ENCODE measurements at places on chromosomes 3 and 15.
A peak's percentile ranks its signal among the peaks of the same experiment; 100 is the strongest.

DNA sequence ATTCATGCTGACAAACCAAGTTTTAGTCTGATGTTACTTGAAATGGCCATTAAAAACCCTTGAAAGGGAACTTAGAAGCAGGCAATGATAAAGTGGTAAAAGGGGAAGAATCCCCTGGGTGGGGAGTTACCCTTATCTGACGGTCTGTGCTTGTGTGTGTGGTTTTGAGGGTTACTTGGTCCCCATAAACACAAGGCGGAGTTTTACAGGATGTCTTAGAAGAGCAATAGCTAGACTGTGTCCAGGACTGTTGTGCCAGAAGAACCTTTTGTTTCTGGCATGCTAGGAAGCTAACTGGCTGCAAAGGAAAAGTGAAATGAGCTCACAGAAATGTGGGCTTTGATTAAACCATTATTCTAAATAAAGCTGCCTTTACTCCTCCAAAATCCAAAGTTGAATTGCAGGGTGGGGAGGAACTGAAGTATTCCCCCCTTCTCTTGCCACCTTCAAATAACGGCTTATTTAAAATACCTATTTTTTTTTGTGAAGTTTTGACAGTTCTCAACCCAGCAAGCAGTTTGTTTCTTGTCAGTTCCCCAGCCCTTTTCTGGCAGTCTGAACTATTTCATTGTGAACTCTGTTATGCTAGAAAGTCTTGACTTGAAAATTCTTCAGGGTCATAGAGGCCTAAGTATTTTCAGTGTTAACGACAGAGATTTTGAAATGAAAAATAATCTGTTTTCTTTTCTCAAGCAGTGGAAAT lies 443.5 kb downstream of the OTOL1 start:
- no peak for DNase-seq

DNA sequence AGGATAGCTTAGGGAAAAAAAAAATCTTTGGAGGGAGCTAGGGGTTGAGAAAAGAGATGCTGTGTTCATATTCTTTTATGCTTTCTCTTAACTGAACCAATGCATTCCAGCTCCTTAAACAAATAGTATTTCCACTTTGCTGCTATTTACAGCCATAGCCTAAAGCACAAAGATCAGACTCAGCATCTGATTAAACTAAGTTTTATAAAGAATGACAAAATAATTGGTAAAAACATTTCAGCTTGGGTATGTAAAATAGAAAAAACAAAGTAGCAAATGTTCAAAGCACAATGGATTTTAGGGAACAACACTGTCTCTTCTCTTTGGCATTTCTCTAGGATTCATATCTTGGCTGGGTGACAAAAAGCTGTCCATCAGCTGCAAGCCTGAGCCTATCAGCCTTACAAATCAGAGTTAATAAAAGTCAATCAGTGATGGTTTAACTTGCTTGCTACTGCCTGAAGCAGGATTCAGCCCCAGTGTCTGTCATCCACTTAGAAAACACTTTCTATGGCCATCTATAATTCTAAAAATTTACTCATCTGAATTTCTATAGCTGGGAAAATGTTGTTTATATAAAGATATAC lies 232.1 kb upstream of the CDIN1 start:
- no peak for DNase-seq

GRCh38 chr3:186097663-186098451 lies 11.0 kb downstream of the ETV5 start:
- DNase-seq, result no peak

DNA sequence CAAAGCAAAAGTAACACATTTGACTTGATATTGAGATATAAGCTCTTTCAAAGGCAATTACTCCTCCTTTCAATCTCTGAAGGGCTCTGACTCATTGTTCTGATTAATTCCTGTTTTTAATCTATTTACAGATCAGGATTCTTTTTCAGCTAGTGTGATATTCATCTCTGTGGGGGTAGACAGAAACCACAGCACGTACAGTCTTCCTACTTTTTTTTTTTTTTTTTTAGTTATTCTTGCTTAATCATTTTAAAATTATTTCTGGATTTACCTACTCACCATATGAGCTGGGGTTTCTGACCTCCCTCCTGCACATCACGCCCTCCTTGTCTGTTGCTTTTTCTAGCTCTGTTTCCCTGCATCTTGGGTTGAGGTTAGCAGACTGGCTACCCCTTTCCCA lies 1.4 kb downstream of the CNTN3 start:
- no peak for DNase-seq

DNA sequence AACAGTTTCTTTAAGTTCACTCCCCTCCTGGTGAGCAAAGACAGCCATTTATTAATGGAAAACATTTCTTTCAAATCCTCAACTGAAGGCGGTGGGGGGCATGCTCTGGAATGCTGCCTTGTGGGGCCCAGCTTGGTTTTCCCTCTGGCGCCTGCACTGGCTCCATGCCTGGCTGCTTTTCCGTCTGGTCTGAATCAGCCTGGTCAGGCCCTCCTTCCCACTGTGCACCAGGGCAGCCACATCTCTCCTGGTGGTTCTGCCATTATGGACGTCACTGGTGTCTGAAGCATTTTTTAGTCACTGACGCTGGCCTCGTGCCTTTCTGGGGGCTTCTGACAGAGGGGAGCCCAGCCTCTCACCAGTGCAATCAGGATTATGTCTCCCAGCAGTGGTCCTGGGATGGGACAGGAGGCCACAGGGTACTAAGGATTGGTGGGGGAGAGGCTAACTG lies 57.6 kb upstream of the APEH start:
- DNase-seq, result no peak

GRCh38 chr15:68791431-68792283 lies 29.0 kb downstream of the ANP32A start:
- DNase-seq, result peak; percentile 36

DNA sequence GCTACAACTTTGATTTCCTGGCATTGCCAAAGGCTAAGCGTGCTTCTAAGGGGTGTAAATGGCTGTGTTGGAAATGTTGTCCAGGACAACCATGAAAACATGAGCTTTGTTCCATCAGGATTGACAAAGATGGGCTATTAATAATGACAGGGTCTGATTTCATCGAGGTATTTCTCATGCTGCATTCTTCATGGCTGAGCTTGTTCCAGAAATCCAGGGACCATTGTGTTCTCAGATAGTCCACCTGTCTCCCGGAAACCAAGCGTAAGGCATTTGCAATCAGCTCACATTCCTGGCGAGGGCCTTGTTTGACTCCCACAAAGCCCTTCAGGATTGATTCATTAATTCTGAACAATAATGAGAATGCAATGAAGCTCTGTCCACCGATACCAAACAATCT lies 111.3 kb downstream of the CD47 start:
- DNase-seq, result no peak

- no peak for DNase-seq
Observed at GRCh38 chr15:80970658-80971057, 19.0 kb downstream of the MESD start.

DNA sequence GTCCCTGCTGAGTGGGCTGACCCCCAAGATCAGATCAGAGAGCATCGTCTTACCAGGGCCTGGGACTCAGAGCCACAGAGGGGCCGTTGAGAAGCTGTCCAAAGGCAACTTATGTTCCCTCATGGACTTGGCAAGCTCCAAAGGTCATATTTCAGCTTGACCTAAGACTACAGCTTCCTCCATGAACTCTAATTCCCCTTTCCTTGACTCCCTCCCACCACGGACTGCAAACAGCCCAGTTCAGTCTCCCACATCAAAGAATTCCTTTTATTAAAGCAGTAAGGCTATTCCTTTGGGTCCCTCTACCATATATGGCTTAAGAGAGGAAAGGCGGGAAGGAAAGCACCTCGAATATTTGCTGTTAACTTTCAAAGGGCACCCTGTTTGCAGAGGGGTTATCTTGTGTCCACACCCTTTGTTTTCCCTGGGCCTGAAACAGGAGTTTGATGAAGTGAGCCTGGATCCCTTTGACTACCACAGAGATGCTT lies 146.1 kb upstream of the THBS1 start:
- DNase-seq, result no peak

DNA sequence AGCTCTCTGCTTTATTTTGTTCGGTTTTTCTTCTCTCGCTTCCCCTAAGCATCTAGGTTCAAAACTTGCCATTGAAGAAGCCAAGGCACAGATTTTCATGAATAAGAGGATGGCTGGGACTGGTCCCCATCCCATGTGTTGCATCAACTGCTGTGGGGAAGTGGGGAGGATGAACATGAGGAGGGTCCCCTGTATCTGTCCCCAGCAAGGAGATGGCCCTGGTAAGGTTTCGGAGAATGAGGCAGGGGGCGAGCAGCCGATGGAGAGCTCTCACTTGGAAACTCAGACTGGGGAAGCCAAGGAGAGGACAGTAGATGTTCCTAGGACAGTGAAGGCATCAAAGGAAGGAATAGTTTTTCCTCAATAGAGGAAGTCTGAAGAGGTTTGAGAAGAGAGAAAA lies 142.0 kb upstream of the ATP2B2 start:
- DNase-seq, result no peak

DNA sequence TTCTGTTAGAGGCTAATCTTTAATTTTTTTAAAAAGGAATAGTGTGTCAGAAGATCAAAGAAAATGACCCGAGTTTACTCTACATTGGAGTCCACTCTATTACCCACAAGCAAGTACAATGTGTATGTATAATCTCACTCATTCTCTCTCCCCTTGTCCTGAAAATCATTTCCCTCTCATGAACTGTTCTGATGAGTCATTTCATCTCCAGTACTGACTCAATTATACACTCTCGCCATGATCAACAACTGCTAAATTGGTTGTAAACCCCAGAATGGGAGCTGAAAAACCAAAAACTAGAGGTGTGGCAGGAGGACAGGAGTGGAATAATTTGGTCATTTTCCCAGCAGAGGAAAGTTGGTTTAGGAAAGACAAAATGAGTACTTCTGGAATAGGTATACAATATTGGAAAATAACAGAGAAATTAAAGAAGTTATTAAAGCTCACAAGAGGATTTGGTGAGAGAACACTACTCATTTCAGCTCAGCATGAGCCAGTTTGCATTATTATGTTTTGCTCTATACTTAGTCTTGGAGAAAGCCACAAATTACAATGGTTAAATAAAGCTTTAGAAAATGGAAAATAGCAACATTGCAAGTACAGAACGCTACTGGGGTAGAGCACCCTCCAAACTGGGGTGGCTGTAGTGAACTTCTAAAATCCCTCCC lies 144.3 kb upstream of the PFN2 start:
- DNase-seq, result no peak

GRCh38 chr3:113117511-113118234 lies 93.7 kb upstream of the BOC start:
- no peak for DNase-seq

DNA sequence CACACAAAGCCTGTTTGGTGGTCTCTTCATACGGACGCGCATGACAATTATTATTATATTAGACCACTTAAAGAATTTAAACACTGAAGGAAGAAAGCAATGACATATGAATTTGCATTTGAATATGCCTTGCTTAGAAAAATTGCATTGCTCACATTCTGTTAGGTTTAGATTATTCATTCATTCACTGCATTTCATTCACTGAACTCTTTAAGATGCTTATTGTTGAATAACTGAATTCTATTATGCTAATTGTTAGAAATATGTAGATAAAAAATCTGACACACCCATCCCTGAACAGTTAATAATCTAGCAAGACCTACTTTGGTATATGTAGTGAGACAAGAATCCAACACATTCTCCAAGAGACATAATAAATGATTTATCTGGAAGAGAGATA lies 94.4 kb upstream of the PEX5L start:
- DNase-seq, result no peak

DNA sequence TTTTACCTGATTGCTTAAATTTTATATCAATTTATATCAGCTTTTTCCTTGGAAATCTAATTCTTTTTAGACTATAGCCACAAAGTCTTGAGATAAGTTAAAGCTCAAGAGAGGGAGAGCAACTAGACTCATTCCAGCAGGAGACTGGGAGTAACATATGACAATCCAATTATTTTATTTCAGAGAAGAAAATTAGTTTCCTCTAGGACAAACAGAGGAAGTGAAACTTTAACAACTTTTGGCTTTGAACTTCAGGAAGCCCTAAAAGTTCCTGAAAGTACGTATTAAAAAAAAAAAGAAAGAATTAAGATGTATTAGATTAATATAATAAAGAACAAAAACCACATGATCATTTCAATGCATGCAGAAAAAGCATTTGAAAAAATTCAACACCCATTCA lies 13.9 kb upstream of the UBE2E2 start:
- DNase-seq, result no peak

DNA sequence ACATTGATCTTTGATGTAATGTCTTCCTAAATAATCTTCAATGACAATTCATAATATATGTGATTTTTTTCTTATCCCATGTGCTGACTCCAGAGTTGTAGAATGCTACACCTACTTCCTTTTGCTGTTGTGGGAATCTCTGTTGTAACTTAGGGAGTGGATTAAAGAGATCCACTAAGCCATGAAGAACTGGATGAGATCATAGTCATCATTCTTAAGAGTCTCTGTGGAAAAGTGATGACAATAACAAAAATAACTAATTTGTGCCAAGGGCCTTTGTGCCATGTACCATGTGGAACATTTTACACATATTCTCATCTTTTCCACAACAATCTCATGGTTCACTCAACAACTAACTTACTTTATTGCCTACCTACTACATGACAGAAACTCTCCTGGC lies 162.9 kb upstream of the PDZRN3 start:
- DNase-seq, result no peak

DNA sequence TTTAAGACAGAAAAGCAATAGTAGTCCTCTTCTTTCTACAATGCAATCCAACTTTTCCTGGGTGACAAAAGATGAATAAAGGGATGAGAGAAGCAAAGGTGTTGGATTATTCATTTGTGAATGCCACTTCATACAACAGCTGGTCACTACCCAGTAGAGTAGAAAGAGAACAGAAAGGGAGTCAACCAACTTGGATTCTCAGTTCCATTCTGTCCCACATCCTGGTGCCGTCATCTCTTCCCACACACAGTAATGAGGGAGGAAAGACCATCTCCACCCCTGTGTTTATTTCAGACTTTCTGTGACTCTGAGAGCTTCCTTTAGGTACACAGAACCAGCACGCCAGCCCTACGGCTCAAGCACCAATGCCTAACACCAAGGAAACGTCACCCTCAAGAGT lies 71.0 kb downstream of the FOXP1 start:
- DNase-seq, result no peak

- no peak for DNase-seq
Observed at GRCh38 chr3:160806094-160806493, 50.1 kb downstream of the PPM1L start.

DNA sequence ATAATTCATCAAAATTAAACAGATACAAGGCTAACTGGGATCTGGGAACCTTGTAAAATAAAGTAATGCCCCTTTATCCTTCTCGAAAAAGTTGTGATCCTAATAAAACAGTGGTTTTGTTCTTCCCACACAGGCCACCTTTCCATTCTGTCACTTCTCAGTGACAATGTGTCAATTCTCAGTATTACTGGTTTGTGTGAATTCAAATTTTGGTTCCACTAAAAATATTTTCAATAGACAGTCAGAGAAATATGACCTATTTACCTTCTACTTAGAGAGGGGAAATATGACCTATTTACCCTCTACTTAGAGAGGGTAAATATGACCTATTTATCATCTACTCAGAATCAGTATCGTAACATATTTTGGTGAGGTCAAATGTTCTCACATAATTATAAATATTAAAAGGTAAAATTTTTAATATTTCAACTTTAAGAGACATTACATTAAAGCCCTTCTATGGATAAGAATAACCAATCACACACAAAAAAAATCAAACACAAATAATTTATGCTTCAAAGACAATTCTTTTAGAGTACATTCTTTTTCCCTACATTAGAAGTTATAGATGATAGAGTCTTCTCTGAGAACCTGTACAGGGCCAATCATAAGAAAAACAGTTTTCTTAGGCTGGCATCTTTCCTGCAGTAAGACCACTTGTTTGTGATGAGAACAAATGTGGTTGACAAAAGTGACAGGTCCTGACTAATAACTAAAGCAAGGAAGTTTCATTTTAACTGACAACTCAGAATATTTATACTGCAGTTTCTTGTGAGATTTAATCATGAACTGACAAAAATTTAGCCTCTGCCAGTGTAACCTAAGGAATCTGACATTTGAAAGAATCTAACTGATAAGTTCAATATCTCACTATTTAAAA lies 323.3 kb downstream of the DIPK2A start:
- DNase-seq, result no peak
